Left hindlimb (tissue), 1 donor: ENCODE measurements at places on chromosomes 1 and 21.

DNA sequence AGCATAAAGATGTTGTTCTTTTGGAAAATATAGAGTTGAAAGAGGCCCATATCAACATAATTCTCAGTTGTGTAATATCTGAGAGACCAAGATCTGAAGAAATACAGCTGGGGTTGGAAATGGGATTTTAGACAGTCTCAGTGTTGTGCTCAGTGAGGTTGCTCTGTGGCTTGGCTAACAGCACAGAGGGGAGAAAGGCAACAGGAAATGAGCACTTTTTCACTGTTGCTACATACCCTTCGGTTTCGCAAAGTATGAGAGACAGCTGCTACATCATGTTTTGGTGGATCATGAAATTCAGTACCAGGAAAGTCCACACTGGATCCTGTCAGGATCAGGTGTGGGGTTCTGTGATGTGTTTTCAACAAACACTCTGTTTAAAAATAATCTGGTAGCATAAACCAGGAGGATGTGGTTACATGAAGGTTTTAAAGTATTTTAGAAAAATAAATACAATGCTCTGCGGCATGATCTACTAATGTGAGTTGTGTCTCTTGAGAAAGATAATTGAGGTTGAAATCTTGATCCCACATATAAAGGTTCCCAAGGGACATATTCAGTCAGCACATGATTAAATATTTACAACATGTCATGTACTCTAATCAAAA is 7.0 kb upstream of the GPR88 start:
- no peak for DNase-seq

GRCh38 chr1:176374967-176375569 is 87.9 kb upstream of the PAPPA2 start:
- peak; percentile 76 for DNase-seq

GRCh38 chr1:226937940-226938725 is 2.0 kb upstream of the COQ8A start:
- DNase-seq, result no peak

DNA sequence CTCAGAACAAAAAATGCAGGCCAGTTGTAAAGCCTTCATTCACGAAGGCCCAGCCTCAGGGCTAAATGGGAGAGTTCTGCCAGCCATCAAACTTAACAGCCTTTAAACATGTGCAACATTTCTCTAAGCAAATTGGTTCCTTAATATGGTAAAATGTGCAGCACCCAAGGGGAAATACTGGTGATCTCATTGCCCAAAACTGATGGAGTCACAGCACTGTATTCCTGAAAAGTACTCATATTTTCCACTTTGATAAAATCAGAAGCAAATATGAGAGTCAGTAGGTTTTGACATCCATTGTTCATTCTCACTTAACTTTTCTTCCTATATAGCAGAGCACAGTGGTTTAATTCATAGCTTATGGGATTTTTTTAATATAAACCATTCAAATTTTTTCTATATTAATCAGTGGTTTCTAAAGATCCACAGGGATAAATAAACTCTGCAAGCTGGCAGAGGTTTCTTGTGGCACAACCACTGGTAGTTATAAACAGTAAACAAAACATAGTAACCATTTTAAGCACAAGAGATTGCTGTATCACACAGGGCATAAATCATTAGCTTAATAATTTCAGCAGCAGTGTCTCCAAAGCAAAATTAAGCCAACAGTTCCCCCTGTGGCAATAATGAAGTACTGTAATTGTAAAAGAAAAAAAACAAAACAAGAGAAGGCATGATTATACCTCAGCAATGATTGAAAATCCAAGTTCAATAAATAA is 106.9 kb upstream of the LYPLAL1 start:
- DNase-seq, result no peak

DNA sequence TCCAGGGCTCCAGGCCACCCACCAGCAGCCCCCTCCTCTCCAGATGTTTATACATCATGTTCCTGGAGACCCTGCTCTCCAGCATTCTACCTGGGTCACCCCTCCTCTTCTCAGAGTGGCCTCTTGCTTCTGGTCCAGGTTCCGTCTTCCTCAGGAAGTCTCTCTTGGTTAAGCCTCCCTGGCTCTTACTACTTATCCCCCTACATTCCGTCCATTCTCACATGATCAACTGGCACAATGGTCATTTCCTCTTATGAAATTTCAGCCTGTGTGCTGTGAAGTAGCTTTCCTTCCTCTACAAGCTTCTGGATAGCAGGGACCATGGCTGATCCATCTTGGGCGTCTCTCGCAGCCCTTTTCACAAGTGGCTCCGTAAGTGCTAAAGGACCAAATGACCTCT is 33.9 kb upstream of the ATP2B4 start:
- DNase-seq, result no peak
